ENCODE measurements at places on chromosomes 13 and 19.

- no peak overlapping the region for H3K4me3 ChIP-seq
- no peak overlapping the region for H3K27ac ChIP-seq
- no peaks in the 10 kb centered on the region for H3K36me3 ChIP-seq
Measured at GRCh38 chr13:90416519-90416918, 931.0 kb upstream of the MIR17HG start.

GRCh38 chr13:30792285-30793000 is 57.1 kb downstream of the ALOX5AP start:
- H3K4me3 ChIP-seq, result no peak overlapping the region
- H3K27ac ChIP-seq, result peak overlapping the region; percentile 64
- no peaks in the 10 kb centered on the region for H3K27me3 ChIP-seq
- H3K36me3 ChIP-seq, result no peaks in the 10 kb centered on the region

DNA sequence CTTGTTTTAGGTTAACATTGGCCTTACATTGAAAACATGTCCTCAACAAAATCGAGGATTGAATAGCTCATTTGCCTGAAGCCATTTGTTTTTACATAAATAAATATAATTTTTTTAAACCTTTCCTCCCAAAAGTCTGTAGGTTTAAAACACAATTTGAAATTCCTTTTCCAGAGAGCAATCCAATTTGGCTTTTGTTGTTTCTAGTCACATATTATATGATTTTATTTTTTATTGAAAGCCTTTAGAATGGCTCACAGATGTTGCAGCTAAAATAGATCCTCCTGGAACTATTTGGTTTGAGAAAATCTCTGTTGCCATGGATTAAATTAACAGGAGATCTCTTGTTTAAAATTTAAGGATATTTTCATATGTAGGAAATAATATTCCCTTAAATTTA is 512.6 kb downstream of the KLF5 start:
- H3K27me3 ChIP-seq, result no peaks in the 10 kb centered on the region
- no peak for DNase-seq
- no peaks in the 10 kb centered on the region for H3K4me1 ChIP-seq
- no peak overlapping the region for H3K27ac ChIP-seq
- no peaks in the 10 kb centered on the region for H3K36me3 ChIP-seq

GRCh38 chr13:78618411-78618810 is 15.1 kb upstream of the POU4F1 start:
- H3K27me3 ChIP-seq, result no peaks in the 10 kb centered on the region
- H3K4me1 ChIP-seq, result no peaks in the 10 kb centered on the region
- no peak overlapping the region for H3K27ac ChIP-seq

- H3K36me3 ChIP-seq, result no peaks in the 10 kb centered on the region
- DNase-seq, result no peak
- H3K4me1 ChIP-seq, result no peaks in the 10 kb centered on the region
- no peak overlapping the region for H3K4me3 ChIP-seq
Measured at GRCh38 chr13:104196611-104197010, 1130.4 kb upstream of the SLC10A2 start.

DNA sequence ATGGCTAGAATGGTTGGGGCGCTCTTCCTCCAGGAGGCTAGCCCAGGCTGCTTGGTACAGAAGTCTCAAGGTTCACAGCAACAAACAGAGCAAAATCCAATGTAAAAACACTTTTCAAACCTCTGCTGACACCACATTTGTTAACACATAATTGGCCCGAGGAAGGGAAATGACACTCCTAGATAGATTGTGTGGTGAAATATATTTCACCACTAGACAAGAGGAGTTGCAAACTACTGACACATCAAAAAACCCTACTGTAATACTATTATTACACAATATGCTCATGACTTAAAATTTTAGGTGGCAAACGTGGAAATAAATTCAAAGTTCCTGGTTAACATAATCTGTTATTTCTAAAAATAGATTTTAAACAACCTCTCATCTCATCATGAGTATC is 643.6 kb downstream of the PCDH9 start:
- H3K27ac ChIP-seq, result no peak overlapping the region
- no peak overlapping the region for H3K4me3 ChIP-seq
- H3K36me3 ChIP-seq, result no peaks in the 10 kb centered on the region
- no peaks in the 10 kb centered on the region for H3K27me3 ChIP-seq
- DNase-seq, result no peak

DNA sequence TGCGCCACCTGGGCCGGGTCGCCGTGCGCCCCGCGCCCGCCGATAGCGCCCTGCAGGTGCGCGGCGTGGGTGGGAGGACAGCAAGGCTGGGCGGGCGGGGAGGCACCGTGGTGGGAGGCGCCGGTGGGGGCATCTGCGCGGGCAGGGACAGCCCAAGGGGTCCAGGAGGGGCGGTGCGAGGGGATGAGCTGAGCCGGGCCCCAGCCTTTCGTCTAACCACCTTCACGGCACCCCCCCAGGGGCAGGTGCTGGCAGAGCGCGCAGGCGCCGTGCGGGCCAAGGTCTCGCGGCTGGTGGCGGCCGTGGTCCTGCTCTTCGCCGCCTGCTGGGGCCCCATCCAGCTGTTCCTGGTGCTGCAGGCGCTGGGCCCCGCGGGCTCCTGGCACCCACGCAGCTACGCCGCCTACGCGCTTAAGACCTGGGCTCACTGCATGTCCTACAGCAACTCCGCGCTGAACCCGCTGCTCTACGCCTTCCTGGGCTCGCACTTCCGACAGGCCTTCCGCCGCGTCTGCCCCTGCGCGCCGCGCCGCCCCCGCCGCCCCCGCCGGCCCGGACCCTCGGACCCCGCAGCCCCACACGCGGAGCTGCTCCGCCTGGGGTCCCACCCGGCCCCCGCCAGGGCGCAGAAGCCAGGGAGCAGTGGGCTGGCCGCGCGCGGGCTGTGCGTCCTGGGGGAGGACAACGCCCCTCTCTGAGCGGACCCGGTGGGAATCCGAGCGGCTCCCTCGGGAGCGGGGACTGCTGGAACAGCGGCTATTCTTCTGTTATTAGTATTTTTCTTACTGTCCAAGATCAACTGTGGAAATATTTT is 3.1 kb downstream of the KISS1R start:
- no peak overlapping the region for H3K27ac ChIP-seq
- no peaks in the 10 kb centered on the region for H3K36me3 ChIP-seq
- peaks cover 40% of the 10 kb centered on the region for H3K4me1 ChIP-seq
- no peak for DNase-seq
- H3K4me3 ChIP-seq, result no peak overlapping the region

DNA sequence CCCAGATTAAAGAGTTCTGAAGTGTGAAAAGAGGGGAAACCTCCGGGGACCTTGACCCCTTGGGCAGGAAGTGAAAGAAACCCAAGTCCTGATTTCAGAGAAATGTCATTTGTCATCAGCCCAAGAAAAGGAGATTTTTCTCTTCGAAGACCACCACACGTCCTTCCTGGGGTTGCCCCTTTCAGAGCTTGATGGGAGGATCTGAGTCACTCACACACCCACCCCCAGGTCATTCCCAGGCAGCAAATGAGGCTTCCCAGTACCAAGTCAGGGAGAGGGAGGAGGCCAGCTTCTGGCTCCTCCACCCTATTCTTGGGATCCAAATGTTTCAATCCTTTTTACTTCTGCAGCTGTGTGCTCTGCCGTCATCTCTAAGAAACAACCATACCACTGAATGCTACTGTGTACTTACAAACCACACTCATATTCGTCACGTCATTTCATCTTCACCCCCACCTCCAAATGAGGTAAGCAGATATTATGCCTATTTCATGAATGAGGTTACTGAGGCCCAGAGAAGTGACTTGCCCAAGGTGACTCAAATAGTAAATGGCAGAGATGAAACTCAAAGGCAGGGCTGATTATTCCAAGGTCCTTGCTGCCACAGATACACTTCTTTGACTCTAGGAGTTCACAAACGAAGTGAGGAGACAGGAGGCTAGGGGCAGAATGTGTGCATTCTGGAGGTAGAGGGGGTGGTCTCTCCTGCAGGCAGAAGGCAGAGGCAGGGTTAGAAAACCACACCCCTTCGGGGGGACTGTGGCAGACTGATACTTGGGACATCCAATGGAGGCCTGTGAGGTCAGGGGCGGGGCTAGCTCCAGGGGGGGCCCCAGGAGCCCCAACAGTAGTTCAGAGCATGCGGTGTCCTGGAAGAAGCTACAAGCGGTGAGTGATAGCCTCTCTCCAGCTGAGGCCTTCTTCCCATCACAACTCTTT is 5.0 kb upstream of the KMT2B start:
- no peak overlapping the region for H3K4me3 ChIP-seq
- no peaks in the 10 kb centered on the region for H3K27me3 ChIP-seq
- no peak for DNase-seq
- H3K27ac ChIP-seq, result no peak overlapping the region

- no peak overlapping the region for H3K4me3 ChIP-seq
- DNase-seq, result no peak
- no peaks in the 10 kb centered on the region for H3K36me3 ChIP-seq
- H3K27me3 ChIP-seq, result no peaks in the 10 kb centered on the region
- no peaks in the 10 kb centered on the region for H3K4me1 ChIP-seq
Measured at GRCh38 chr13:80945328-80945727, 604.4 kb upstream of the SPRY2 start.

DNA sequence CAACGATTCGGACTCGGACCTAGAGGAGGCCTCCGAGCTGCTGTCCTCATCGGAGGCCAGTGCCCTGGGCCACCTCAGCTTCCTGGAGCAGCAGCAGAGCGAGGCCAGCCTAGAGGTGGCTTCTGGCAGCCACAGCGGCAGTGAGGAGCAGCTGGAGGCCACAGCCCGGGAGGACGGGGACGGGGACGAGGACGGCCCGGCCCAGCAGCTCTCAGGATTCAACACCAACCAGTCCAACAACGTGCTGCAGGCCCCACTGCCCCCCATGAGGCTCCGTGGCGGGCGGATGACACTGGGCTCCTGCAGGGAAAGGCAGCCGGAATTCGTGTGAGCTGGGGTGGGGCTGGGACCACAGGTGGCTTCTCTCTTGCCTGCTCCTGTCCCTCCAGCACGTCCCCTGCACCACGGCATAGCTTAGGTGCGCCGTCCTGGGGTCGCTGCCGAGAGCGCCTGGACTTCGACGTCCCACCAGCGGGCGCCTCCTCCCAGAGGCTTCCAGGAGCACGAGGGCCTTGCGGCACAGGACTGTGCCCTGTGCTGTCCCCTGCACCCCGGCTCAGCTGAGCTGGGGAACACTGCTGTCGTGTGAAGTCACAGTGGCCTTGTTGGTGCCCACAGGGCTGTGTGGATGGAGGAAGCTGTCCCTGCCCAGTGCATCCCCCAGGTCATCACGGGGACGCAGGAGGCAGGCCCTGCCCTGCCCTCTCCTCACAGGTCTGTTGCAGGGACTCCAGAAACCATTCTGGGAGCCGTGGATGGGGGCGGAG is 9.3 kb downstream of the POLR2E start:
- no peak overlapping the region for H3K4me3 ChIP-seq
- H3K4me1 ChIP-seq, result no peaks in the 10 kb centered on the region
- H3K27ac ChIP-seq, result no peak overlapping the region
- no peaks in the 10 kb centered on the region for H3K27me3 ChIP-seq

All from uterus (tissue), 4 donors.